H9 (cell line): ENCODE measurements at places on chromosomes 5 and 9.
A peak's percentile ranks its signal among the peaks of the same experiment; 100 is the strongest.

GRCh38 chr5:75185763-75186162 is 50.9 kb downstream of the ANKRD31 start:
- DNase-seq: no peak

DNA sequence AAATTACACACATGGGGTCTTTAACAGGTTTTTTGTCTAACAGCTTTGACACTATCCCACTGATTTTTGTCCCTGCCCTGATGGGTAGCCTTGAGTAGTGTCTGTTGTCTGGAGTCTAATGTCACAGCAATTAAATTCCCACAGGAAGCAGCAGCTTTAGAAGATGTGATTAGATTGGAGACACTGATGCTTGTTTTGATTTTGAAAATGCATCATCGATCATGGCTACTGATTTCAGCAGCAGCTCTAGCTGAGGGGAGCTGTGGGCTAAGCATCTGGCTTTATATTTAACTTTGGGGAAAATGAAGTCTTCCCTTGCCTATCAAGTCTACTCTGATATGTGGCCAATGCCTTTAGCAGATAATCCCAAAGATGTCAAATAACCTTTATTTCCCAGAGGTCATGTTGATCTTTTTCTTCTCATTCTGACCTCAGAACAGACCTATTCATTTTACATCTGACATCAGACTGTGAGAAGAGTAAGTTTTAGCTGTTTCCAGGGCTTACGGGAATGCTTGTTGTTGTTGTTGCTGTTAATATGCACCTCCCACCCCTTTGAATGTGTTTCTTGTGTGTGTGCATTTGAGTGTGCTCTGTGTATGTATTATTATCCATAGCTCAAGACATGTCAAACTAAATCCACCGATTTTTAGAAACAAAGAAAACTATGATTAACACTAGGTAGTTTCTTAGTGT is 704.9 kb upstream of the NUDT12 start:
- no peak for DNase-seq

GRCh38 chr5:161530700-161531099 is 15.8 kb downstream of the GABRB2 start:
- no peak for DNase-seq

GRCh38 chr5:138950421-138951031 is 75.4 kb upstream of the LRRTM2 start:
- no peak for DNase-seq

- no peak for DNase-seq
These were observed 14.9 kb upstream of the GFRA3 start for GRCh38 chr5:138289296-138289695.

- no peak for DNase-seq
These were observed 1.7 kb downstream of the STC2 start for GRCh38 chr5:173326501-173326960.

DNA sequence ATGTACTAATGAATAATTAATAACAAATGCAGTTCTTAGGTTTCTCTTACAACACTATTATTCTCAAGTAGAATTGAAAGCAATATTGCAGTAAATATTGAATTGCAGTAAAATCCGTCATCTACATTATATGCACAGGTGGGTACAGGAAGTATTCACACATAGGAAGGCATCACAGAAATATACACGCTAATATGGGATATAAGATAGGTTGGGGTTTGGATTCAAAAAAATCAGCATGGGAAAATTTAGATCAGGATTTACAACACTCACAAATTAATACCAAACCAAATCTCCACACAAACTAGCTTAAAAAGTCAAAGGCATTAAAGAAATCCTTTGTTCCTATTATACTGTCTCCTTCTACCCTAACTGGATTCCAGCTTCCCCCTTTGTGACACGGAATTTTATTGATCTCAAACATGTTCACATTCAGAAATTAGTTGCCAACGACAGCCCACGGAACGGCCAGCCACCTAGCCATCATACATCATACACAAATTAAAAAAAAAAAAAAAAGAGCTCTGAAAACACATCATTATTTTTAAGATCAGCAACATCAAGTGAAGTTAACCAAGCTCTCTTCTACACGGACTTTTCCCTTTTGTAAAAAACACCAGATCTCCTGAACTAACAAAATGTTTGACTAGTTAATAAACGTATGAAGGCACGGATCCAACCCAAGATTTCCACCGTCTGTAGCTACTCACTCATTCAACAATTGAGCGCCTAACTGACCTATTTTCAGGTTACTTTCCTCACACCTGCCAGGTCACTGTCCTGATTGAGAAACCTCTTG is 2.2 kb downstream of the NR6A1 start:
- no peak for DNase-seq

GRCh38 chr5:57761513-57761912 is 278.9 kb upstream of the ACTBL2 start:
- peak; percentile 34 for DNase-seq
